Activated naive CD4-positive, alpha-beta T cell (primary cell): ENCODE measurements at places on chromosomes 16 and 17.

DNA sequence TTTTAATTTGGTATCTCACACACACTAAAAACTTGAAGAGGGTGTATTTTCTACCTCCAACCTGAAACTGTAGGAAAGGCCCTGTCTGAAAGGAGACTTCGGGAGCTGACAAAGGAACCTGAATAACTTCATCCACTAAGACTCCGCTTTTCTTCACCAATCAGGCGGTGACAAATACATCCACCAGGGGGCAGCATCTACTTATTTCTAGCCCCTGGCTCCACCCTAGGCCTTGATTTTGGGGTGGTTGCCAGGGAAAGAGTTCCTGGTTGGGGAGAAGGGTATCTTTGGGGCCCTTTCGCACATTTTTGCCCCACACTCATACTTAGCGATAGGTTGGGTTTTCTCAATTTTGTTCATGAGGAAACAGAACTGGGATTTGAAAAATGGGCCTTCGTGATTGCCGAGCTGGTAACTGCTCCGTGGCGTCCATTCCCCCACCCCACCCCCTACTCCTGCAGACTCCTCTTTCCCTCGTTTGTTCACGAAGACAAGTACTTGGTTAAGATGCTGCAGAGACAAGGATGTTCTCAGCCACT is 4.8 kb upstream of the ARL4D start:
- peak; percentile 78 for DNase-seq

DNA sequence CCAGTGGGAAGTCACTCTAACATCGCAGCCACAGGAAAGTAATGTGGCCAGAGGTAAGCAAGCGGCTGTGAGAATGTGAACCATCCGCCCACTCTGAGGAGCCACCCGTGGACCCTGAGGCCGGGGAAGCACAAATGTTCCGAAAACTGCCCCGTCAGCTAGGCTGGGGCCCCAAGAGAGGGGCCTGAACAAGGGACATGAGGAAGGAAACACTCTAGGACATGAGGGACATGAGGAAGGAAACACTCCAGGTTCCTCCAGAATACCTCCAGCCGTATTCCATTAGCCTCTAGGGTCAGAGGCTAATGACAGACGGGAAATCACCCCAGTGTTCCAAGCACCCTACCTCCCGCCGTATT is 317 bp downstream of the TEFM start:
- DNase-seq, result no peak

GRCh38 chr17:65058146-65058545 is 1.6 kb upstream of the GNA13 start:
- DNase-seq, result no peak

DNA sequence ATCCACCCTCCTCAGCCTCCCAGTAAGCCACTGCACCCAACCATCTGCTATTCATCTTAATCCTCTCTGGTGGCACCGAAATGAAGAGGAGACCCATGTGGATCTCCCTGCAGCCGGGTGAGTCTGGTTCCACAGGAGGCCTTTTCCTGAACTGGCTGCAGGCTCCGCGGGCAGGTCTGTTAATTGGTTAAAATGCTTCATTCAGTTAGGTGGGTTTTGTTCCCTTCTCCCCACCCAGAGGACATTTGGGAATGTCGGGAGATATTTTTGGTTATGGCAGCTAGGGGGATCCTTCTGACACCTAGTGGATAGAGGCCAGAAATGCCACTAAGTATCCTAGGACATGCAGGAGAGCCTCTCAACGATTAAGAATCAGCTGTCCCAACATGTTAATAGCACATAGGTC is 16.7 kb downstream of the C16orf54 start:
- DNase-seq, result no peak

DNA sequence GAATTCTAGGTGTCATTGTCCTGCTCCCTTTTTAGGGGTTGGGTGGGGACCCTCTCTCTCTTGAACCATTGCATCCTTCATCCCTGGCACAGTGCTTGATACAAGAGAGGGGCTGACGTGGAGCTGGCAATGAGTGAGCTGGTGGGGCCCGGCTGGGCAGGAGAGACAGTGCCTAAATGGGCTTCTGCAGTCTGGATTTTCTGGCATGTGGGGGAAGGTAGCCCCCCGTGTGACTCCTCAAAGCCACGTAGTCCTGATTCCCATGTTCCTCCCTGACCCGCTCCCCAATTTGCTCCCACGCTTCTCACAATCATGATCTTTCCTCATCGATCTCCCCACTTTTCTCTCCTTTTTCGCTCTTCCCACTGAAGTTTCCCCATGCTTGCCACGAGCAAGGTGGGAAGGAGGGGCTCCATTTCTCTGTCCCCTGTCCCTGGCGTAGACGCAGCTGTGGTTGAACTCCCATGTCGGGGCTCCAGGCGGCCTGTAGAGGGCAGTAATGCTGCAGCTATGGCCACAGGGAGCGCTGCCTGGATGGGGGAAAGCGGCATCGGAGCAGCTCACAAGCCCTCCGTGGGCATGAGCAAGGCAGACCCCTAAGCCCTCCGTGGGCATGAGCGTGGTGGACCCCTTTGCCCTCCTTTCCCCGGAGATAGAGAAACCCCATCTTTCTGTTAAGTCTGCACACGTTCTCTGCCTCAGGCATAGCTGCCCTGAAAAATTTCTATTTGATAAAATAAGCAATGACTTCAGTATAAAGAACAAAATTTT is 47.5 kb downstream of the HAPSTR1 start:
- DNase-seq, result peak; percentile 25

DNA sequence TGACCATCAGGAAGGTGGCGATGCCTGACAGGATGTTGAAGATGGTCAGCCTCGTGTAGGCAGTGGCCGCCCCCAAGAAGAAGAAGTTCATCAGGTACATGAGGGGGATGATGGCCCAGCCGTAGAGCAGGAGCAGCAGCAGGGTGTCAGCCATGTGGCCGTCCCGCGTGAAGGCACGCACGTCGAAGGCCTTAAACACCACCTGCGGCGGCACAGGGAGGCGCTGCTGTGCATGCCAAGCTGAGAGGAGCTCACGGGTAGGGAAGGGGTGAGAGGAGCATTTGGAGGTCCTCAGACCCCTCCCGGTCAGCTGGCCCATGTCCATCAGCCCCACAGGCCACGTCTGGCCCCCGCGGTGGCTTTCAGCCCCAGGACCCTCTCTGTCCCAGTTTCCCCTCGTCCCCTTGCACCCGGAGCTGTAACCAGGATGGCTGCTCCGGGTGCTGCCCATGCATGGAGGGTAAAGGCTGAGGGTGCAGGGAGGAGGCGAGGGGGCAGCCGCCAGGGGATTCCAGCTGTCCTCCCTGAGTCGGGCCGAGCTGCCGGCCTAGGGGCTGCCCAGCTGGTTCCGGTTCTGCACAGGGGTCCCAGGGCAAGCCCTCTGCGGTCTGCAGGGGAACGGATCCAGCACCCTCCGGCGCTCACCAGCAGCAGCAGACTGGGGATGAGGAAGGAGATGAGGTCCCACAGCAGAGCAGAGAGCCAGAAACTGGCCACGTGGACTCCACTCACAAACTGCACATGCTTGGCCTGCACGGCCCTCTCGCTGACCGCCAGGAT is 17.1 kb upstream of the RNPS1 start:
- DNase-seq, result no peak

DNA sequence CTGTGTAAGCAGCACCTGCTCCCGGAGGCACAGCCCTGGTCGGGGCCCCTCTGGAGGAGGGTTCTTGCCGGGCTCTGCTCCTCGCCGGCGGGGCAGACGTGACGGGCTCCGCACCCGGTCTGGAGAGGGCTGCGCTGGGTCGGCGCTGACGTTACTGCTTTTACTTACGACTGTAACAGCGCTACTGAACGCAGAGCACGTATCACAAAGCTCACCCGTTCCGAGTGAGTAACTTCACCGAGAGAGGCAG is 1.3 kb upstream of the RAB40C start:
- peak; percentile 42 for DNase-seq

DNA sequence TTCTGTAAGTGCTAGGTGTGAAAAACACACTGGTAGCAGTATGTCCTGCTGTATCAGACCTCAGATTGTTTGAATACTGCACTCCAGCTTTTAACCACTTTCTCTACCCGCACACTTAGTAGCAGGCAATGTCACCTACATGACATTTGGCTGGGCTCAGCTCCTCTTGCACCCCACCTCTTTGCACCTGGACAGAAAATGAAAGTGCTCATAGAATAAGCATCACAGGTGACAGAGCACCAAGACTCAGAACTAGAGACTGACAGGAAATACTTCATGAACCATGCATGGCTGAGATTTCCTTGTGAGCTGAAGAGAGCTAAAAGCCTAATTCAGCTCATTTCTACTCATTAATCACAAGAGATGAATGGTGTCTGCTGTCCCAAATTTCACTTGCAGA is 1014.2 kb upstream of the CDH8 start:
- no peak for DNase-seq

DNA sequence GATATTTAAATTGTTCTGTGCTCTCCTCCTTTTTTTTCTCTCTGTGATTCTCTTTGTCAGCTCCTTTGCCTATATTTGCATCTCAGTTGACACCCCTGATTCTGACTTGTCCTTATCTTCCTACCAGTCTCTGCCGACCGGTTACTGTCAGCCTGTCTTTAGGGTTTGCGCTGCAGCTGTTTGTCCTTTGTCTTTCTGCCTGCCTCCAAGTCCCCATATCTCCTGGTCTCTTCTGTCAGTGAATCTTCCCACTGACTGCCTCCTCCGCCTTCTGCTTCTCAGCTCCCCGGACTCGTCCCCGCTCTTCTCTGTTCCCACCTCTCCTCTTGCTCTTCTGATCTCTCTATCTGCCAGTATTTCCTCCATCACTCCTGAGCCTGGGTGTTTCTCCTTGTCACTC is 5.2 kb downstream of the TLCD2 start:
- no peak for DNase-seq

DNA sequence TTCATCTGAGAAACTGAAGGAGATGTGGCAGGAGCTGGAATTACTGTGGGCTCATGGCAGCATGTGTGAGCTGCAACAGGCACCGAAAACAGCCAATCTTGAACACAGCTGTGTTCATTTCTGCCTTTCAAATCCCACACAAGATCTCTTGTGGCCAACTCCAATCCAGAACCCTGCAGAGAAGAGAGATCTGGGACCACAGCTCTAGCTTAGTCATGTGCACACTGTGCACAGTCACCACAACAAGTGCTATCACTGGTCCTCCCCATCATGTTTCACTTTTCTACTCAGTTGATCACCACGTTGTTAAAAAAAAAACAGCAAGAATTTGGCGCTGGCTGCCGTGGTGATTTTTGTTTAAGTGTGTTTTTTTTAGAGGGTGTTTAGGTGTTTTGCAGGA is 254.5 kb upstream of the ELAC2 start:
- no peak for DNase-seq
